ENCODE measurements at places on chromosomes 1 and 21. TPM values are rescaled to one million over a fixed set of nuclear protein-coding genes. Genes with fewer than 3 reads are reported as not detected.

The RPTN gene
- 4.4 TPM for total RNA-seq

DNA sequence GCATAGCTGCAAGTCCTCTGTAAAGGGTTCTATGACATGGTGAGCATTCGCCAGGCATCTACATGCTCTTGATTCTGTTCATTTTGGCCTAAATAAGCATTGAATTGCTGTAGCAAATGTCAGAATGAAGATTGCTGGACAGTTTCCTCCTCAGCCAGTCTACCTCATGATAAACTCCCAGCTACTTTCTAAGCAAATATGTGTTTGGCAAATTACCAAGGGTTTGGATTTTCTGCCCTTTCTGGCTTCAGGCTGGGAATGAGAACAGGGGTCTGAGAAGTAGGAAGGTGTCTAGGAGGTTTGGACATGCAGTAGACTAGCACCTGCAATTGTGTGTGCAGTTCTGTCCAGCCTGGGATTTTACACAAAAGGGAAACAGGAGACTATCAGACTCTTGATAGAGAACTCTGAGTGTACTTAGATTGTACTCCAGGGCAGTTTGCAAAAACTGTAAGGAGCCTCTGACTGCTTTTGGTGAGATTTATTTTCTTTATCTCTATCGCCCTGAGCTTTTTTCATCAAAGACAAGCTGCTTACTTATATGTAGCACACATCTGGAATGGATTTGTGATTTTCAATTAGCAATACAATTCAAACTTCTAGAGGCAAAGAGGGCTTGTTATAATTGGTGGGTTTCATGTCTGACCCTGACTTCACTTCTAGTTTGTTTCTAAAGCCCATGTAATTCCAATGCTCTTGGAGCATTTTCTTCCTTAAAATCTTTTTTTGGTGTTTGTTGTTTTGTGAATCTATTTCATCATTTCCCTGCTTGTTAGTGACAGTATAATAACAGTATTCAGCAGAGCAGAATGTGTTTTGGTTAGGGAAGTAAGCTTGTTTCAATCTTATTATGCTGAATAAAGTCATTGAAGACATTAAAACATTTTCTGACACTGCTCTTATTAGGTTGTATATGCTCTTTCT is 150.8 kb downstream of the VPS13D start:
- DNase-seq: no peak

GRCh38 chr1:13911697-13912619 is 212.0 kb downstream of the PRDM2 start:
- DNase-seq: no peak

DNA sequence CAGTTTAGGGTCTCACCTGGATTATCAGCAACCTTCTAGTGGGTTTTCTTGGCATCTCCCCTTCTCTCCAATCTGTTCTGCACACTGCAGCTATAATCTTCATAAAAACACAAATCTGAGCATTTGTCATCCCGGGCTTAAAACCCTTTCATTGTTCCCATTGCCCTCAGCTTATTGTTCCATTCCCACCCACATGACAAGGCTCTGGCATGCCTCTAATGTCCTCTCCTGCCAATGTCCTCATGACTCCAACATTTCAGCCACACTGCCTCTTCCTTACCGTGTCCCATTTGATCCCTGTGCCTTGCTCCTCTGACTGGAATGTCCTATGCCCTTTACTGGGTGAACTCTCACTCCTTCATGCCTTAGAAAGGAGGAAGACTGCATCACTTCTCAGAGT is 7.5 kb upstream of the DPH2 start:
- DNase-seq: no peak

DNA sequence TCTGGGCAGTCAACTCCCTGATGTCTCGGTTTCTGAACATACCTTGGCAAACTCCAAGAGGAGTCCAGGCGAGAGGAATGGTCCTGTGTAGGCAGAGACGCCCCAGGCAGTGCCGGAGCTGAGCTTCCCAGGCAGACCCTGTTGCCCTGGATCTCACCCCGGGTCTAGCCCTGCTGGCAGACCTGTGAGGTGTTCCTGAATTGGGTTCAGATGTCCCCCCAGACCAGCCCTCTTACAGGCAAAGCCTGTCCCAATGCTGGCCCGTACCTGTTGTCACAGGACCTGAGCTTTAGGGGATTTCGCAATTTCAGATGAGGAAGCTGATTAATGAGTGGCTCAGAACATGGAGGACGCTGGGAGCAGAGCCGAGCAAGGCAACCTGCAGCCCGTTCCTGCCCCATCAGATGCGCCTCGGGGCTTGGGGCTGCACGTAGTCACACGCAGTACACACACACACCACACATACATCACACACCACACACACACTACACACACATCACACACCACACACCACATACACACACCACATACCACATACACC is 38.5 kb upstream of the PDE9A start:
- no peak for DNase-seq

All from skin of body (tissue), 3 donors.